ENCODE measurements at places on chromosomes 2 and 18.

- no peak for DNase-seq
Measured at GRCh38 chr2:32330136-32330535, 26.7 kb upstream of the BIRC6 start.

GRCh38 chr2:149068996-149069888, 30.7 kb downstream of the LYPD6B start:
- DNase-seq = no peak

- no peak for DNase-seq
Measured at GRCh38 chr2:95391641-95392310, 10.7 kb upstream of the FAHD2A start.

- DNase-seq = no peak
Measured at GRCh38 chr2:64019975-64020528, 824 bp upstream of the VPS54 start.

GRCh38 chr18:7452331-7452730, 114.8 kb upstream of the PTPRM start:
- no peak for DNase-seq

DNA sequence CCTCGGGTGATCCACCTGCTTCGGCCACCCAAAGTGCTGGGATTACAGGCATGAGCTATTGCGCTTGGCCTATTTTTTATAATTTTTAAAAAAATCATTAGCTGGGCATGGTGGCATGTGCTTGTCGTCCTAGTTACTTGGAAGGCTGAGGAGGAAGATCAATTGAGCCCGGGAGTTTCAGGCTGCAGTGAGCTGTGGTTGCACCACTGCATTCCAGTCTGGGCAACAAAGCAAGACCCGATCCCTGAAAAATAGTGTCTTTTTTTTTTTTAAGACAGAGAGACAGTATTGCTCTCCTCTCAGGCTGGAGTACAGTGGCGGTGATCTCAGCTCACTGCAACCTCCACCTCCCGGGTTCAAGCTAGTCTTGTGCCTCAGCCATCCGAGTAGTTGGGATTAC, 4.8 kb downstream of the SSB start:
- no peak for DNase-seq

- DNase-seq = no peak
Measured at GRCh38 chr2:241378816-241379215, 22.7 kb downstream of the FARP2 start.

DNA sequence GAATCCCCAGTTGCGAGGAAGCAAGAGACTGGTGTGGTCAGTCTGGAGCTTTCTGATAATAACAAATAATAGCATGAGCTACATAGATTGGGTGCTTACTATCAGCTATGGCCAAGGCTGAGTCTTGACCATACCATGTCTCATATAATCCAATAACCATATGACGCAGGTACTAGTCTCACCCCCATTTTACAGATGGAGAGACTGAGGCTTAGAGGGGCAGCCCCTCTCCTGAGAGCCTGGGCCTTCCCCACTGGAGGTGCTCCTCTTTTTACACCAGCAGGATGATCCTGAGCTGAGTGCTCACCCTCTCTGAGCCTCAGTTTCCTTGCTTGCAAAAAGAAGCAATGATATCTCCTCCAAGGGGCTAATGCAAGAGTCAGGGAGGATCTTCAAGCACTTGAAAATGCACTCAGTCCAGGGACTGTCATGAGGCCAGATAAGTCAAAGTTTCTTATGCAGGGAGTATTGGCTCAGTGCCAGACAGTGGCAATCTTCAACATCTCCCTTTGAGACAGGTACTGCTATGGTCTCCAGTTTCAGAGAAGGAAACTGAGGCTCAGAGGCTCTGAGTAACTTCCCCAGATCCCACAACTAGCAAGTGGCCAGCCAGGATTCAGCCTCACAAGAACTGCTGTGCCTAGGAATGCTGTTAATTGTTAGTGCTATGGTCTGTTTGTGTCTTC, 149.7 kb downstream of the TFCP2L1 start:
- no peak for DNase-seq

DNA sequence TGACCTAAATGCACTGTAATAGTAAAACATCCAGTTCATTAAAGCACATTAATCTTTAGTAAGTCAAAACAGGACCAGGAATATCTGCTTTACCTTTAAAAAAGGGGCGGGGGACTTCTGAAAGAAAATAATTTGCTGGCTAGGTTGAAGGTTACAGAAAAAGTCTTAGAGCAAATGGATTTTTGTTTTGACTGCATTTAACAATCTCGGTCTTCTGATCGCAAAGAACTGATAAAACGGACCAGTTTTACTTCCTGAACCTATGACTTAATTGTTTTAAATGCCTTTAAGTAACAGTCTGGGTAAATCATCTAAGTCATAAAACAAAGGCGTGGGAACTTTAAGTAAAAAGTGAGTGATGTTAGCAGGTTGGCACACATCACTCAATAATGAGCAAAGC, 783 bp downstream of the BUB1 start:
- no peak for DNase-seq

DNA sequence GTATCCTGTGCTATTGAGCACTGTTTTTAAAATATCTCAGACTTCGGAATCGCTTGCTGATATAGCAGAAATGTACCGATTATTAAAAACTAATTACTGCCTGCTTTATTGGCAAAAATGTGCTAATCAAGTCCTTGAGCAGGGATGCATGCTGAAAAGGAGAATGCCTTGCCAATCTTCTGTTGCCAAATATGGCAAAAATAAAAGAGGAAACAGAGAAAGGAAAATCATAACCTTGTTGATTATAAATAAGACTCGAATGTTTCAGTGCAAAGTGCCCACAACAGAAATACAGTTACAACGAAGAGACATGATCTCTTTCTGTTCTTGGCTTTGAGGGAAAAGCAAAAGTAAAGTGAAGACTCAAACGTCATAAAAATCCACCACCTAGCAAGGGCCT, 248.5 kb downstream of the TMEM182 start:
- no peak for DNase-seq

- DNase-seq = no peak
Measured at GRCh38 chr2:165837122-165837521, 43.1 kb upstream of the GALNT3 start.

DNA sequence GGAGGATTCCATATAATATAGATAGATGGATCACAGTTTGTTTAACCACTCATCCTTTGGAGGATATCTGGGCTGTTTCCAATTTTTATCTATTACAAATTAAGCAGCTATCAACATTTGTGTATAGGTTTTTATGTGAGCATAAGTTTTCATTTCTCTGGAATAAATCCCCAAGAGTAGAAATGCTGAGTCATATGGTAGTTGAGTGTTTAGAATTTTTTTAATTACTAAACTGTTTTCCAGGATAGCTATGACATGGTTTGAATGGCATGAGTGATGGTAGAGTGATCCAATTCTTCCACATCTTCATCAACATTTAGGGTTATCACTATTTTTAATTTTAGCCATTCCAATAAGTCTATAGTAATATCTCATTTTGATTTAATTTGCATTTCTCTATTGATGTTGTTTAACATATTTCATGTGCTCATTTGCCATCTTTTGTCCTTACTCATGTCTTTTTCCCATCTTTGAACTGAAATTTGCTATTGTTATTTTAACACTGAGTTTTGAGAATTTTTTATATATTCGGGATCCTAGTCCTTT, 31.4 kb downstream of the ABCB11 start:
- no peak for DNase-seq
